Endothelial cell (in vitro differentiated cells): ENCODE measurements at places on chromosomes 3 and 15.

DNA sequence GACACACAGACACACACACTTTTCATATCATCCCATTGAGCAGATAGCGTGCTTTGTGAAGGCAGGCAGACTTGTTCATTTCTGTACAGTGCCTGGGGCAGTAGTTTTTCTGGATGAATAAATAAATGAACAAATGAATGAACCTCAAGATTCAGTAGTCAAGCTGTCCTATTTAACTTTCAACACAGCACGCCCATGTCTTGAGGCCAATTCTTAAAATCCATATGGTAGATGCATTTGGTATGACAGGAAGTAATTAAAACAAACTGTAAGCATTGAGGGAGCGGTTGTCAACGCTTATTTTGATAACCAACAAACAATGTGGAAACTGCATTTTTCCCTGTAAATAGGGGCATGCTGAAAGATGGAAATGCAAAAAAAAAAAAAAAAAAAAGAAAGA is 80.0 kb upstream of the BNC1 start:
- no peak for DNase-seq

DNA sequence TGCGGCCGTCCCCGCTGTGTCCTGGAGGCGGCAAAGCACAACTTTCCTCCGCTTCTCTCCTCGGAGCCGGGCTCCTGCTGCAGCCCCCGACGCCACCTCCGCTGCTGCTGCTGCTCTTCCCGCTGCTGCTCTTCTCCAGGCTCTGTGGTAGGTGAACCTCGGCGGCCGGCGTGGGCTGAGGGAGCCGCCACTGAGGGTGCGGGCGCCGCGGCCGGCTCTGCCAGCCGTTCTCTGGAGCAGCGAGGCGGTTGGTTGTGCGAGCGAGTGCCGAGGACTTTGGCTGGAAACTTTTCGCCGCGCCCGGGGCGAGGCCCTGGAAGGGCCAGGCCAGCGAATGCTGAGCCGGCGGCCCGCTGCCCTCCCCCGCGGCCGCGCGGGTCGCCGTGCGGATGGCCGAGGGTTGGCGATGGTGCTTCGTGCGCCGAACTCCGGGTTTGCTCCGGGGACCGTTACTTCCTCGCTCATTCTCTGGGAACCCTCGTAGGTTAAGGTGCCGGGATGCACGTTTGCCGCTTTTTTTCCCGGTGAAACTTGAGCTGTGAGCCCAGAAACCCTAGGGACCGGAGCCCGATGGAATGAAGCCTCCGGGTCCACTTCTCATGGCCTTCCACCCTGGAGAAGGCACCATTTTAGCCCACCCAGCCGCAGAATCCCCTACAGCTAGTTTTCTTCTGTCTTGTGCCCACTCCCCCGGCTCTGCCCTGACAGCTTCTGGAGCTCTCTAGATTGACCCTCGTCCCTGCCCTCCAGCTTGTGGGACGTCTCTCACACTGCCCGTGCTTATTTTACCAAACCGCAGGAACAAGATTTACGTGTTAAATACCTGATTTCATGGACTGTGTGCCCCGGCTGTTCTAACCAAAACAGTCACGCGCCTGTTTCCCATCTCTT is 660 bp downstream of the NECTIN3 start:
- DNase-seq = peak; percentile 43

- peak; percentile 50 for DNase-seq
Measured at GRCh38 chr15:41561777-41562145, 2.7 kb downstream of the TYRO3 start.

DNA sequence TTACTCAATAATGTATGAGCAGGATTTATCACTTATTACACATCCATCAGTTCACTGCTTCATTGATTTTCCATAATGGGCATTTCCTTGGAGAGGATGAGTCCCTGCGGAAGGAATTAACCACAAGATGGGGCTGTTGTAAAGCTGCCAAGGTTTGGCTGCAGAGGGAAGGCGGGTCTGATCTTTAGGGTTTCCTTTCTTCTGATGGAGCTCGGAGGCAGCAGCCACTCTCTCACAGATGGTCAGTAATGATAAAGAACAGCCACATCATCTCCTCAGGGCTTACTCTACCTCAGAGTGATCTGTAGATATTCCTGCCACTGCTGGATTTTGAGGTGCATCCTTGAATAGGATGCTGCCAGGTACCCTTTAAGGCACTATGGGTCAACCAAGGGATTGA is 115.2 kb downstream of the USP13 start:
- DNase-seq = peak; percentile 63

GRCh38 chr15:77580996-77581682 is 51.6 kb downstream of the LINGO1 start:
- no peak for DNase-seq
